Small intestine (tissue), 16 donors: ENCODE measurements at places on chromosomes 1 and 21. TPM values are rescaled to one million over a fixed set of nuclear protein-coding genes. Genes with fewer than 3 reads are reported as not detected.

DNA sequence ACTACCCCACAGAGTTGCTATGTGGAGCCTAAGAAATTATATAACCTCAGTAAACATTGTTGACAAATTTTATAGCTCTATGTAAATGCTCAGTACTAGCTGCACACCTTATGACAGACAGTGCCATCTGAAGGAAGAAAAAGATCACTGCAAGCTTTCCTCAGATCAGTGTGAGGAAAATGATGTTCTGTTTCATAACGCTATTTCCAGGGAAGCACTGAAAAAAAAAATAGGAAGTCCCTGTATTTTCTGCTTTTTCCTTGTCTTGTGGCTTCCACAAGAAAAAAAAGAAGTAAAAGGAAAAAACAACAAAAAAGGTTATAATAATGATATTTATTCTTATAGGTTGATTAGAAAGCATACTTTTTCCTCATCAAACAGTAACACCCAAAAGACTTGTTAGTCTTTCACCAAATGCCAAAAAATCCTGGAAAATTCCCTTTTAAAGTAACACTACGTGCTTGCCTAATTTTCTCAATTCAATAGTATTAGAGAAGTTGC lies 23.2 kb downstream of the LYST start:
- no peaks in the 10 kb centered on the region for H3K27me3 ChIP-seq
- DNase-seq, result peak; percentile 52
- no peak overlapping the region for H3K27ac ChIP-seq
- H3K36me3 ChIP-seq, result no peaks in the 10 kb centered on the region
- H3K4me3 ChIP-seq, result no peak overlapping the region
- peaks cover 3% of the 10 kb centered on the region for H3K4me1 ChIP-seq

GRCh38 chr1:212072047-212072446 lies 36.5 kb downstream of the DTL start:
- H3K27me3 ChIP-seq, result no peaks in the 10 kb centered on the region
- H3K4me1 ChIP-seq, result no peaks in the 10 kb centered on the region

GRCh38 chr21:39088831-39089380 lies 94.3 kb downstream of the PSMG1 start:
- H3K36me3 ChIP-seq, result no peaks in the 10 kb centered on the region
- H3K27me3 ChIP-seq, result peaks cover 3% of the 10 kb centered on the region
- no peaks in the 10 kb centered on the region for H3K4me1 ChIP-seq
- H3K27ac ChIP-seq, result no peak overlapping the region
- DNase-seq, result no peak

- no peak overlapping the region for H3K27ac ChIP-seq
- H3K27me3 ChIP-seq, result no peaks in the 10 kb centered on the region
- H3K4me1 ChIP-seq, result no peaks in the 10 kb centered on the region
- H3K4me3 ChIP-seq, result no peak overlapping the region
- H3K36me3 ChIP-seq, result no peaks in the 10 kb centered on the region
These were observed 162.5 kb upstream of the B3GALT2 start for GRCh38 chr1:193348769-193349535.

- H3K27ac ChIP-seq, result no peak overlapping the region
- DNase-seq, result no peak
- no peaks in the 10 kb centered on the region for H3K4me1 ChIP-seq
- H3K36me3 ChIP-seq, result no peaks in the 10 kb centered on the region
- H3K27me3 ChIP-seq, result no peaks in the 10 kb centered on the region
- no peak overlapping the region for H3K4me3 ChIP-seq
These were observed 44.4 kb downstream of the COL11A1 start for GRCh38 chr1:103063921-103064320.

DNA sequence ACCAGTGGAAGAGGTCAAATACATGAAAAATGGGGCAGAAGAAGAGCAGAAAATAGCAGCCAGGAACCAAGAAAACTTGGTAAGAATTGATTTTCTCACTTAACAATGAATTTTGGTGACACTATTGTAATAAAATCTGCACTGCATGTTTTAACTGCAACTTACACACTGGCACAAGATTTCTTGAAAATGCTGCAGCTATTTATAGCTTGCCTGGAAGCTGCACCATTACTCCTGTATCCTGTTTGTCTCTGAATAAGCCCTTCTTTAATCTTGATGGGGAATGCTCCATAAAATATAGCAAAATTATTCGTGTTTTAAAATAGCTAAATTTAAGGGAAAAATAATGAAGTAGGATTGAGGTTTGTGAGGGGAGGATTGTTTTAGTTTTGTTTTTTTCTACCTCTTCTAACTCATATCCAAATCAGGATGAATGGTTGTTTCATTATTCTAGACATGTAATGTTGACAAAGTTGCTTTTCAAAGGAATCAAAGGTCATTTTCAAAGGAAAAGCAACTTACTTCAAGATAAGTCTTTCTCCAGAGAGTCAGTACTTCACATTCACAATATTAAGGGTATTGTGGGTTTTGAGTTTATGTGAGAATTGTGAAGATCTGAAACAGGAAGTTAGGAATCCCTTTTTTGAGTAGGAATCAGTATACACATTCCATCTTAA lies 120.9 kb downstream of the C1orf21 start:
- DNase-seq, result peak; percentile 63
- H3K4me1 ChIP-seq, result peaks cover 12% of the 10 kb centered on the region
- H3K27ac ChIP-seq, result no peak overlapping the region
- H3K36me3 ChIP-seq, result no peaks in the 10 kb centered on the region
- H3K27me3 ChIP-seq, result no peaks in the 10 kb centered on the region
- H3K4me3 ChIP-seq, result no peak overlapping the region

- H3K36me3 ChIP-seq, result no peaks in the 10 kb centered on the region
- no peak within 1 kb of the TSS for H3K27ac ChIP-seq
- H3K4me1 ChIP-seq, result no peaks in the 10 kb centered on the region
- DNase-seq, result no peak
These were observed at the start of gene HPCA for GRCh38 chr1:32886004-32886827. TSS of gene HPCA (plus strand) at chr1:32886491. CDS start at chr1:32888899, 2,408 bp downstream.

GRCh38 chr1:205316161-205316566 lies 5.4 kb downstream of the NUAK2 start:
- DNase-seq, result peak; percentile 54
- peaks cover 3% of the 10 kb centered on the region for H3K36me3 ChIP-seq
- H3K27ac ChIP-seq, result peak overlapping the region; percentile 42
- H3K27me3 ChIP-seq, result no peaks in the 10 kb centered on the region

DNA sequence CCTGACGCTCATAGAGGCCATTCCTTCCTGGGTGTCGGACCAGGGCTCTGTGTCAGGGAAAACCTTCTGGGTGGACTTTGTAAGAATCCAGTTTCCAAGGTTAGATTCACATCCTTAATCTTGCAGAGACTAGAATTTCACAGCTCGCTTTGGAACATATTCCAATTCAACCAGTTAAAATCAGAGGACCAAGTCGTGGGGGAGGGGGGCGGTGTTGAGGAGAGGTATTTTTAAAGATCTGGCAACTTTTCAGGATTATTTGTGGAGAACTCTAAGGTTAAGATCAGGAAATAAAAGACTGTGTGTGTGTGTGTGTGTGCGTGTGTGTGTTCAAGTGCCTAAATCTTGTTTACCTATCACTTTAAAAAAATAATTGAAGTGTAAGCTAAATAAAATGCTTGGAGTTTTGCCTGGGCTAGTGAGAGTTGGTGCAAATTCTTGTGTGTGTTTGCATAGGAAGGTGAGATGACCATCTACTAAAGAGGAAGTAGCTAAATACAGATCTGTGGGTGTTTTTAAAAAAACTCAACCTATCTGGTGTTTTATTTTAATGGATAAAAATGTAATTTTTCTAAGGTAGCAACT lies 21.8 kb downstream of the TENT5C start:
- no peak overlapping the region for H3K27ac ChIP-seq
- no peaks in the 10 kb centered on the region for H3K4me1 ChIP-seq
- DNase-seq, result no peak
- peaks cover 6% of the 10 kb centered on the region for H3K36me3 ChIP-seq

DNA sequence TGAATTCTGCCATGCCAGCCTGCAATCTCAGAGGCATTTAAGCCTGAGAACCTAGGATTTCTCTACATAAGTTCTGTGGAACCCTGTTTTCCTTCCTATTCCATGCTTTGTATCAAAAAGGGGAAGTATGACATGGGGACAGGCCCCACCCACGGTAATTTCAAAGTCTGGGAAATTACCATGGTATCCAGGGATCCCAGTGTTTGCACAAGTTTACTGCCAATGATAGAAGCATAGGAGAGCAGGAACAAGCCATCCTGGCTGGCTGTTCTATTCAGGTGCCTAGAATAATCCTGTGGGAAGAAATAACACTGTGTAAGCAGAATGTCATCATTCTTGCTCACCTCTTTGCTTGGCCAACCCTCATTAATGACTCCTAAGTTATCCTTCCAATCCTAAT lies 53.8 kb upstream of the ATP1B1 start:
- peaks cover 2% of the 10 kb centered on the region for H3K4me1 ChIP-seq
- peak; percentile 68 for DNase-seq
- no peaks in the 10 kb centered on the region for H3K36me3 ChIP-seq
- H3K4me3 ChIP-seq, result no peak overlapping the region
- H3K27me3 ChIP-seq, result no peaks in the 10 kb centered on the region

DNA sequence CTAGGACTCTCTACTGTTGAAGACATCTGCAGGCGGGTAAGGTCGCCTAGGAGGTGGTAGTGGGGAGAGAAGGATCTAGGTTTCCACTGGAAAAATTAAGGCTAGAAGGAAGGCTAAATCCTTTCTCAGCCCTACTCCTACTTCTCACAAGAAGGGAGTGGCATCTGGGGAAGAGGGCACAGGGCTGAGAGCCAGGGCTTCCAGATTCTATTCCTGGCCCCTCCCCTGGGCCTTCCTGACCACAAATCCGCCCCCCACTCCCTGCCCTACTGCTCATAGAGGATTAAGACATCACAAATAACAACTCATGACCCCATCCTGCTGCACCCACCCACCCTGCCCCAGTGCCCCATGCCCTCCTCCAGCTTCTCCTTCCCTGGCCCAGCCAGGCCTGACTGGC lies 2.5 kb downstream of the PHLDA3 start:
- H3K4me3 ChIP-seq, result no peak overlapping the region
- H3K4me1 ChIP-seq, result no peaks in the 10 kb centered on the region
- H3K27me3 ChIP-seq, result peaks cover 4% of the 10 kb centered on the region
- peaks cover 7% of the 10 kb centered on the region for H3K36me3 ChIP-seq
- no peak for DNase-seq
- H3K27ac ChIP-seq, result no peak overlapping the region

CATSPERE gene
- polyA plus RNA-seq, result 0.74 TPM

VWA5B1 gene
- not detected for polyA plus RNA-seq

LY9 gene
- polyA plus RNA-seq, result 1.0 TPM

ZNF593OS gene
- polyA plus RNA-seq, result not detected

INAVA gene
- polyA plus RNA-seq, result 192 TPM
